Stimulated activated CD4-positive, alpha-beta T cell treated with anti-CD3 and anti-CD28 coated beads, Interleukin-4, amount 100 ng/mL, for 4 hours (primary cell): ENCODE measurements at places on chromosomes 4 and X.

- no peak for DNase-seq
Measured at GRCh38 chr4:107603430-107603829, 116.6 kb downstream of the PAPSS1 start.

- no peak for DNase-seq
Measured at GRCh38 chrX:150508451-150509367, 59.7 kb upstream of the MTM1 start.

DNA sequence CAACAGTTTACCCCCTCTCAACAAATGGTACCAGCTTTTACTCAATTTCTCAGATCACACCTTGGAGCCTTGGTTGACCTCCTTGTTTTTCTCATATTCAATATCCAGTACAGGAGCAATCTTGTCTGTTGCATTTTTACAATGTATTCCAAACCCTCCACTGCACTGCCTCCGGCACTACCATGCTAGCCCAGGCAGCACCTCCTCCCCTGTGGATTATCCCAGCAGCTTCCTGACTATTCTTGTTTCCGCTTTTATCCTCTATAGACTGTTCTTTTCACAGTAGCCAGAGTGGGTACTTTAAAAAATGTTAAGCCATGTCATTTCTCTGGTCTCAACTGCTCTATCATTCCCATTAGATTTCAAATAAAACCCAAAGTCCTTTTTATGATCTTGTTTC, 253.4 kb upstream of the GPRIN3 start:
- DNase-seq: no peak

- DNase-seq: no peak
Measured at GRCh38 chrX:48914593-48915493, 3.4 kb upstream of the SLC35A2 start.
